ENCODE measurements at places on chromosomes 11 and 22.

- DNase-seq: no peak
These were observed 23.3 kb downstream of the ELF5 start for GRCh38 chr11:34490304-34490703.

GRCh38 chr22:35703861-35704584 is 13.6 kb upstream of the APOL5 start:
- DNase-seq: no peak

DNA sequence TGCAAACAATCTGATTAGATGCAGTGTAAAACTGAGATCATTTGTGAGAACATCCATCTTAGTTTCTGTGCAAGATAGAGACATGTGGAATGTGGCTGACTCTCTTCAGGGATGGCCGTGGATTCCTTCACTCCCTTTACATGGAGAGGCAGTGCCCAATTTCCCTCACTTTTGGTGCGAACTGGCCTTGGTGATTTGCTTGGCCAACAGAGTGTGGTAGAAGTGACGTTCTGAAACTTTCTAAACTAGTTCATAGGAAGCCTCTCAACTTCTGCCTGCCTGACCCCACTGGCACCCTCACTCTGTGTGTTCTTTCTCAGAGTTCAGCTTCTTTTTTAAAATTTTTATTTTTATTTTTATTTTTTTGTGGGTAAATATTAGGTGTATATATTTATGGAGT is 9.9 kb upstream of the SYT13 start:
- DNase-seq: no peak

DNA sequence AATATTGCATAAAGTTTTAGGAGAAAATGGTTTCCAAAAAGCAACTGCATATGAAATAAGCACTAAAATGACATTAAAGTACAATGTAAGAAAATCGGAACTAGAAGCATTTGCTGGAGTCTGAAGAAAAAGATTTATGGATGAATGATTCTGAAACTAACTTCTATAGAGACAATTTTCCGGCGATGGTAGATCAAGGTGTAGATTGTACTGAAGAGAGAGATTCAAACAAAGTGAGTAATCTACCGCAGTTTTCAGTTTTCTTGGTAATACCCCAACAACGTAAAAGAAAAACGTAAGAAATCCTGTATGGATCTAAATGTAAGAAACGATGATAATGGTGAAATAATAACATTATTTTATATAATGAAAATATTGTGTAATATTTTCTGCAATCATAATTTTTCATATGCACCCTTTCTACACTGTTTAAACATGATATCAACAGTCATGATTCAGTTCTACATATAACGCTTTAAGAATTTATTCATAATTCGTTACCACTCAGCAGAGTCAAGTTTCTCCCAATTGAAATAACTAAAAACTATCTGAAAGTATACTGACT is 1.8 kb upstream of the CDPF1 start:
- no peak for DNase-seq
